ENCODE measurements at places on chromosomes 1 and 21. TPM values are rescaled to one million over a fixed set of nuclear protein-coding genes. Genes with fewer than 3 reads are reported as not detected.

The NR5A2 gene
- total RNA-seq: 65.9 TPM

The PRELP gene
- 9.3 TPM for total RNA-seq

The CYP4B1 gene
- total RNA-seq: not detected

The TMPRSS2 gene
- 408 TPM for total RNA-seq

The SLC35F3 gene
- not detected for total RNA-seq

The PPM1J gene
- total RNA-seq: 1.0 TPM

The DNAJC6 gene
- total RNA-seq: 2.2 TPM

The DISC1 gene
- 3.4 TPM for total RNA-seq
